Suppressor macrophage treated with lipopolysaccharide for 1 hour (primary cell): ENCODE measurements at places on chromosomes 7 and 10.
A peak's percentile ranks its signal among the peaks of the same experiment; 100 is the strongest.

- DNase-seq = no peak
These were observed 28.1 kb downstream of the KCNH2 start for GRCh38 chr7:150949971-150950491.

- DNase-seq = no peak
These were observed 866.4 kb downstream of the LRMDA start for GRCh38 chr10:76297780-76298281.

DNA sequence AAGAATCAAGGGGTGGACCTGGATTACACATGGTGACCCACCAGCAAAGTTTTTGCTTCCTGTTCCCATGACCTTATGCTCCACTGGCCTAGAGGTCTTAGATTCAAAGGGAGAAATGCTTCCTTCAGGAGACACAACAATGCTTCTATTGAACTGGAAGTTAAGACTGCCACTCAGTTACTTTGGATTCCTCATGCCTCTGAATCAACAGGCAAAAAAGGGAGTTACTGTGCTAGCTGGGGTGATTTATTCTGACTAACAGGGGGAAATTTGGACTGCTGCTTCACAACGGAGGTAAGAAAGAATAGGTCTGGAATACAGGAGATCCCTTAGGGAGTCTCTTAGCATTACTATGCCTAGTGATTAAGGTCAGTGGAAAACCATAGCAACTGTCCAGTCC, 10.3 kb downstream of the TMEM229A start:
- no peak for DNase-seq

DNA sequence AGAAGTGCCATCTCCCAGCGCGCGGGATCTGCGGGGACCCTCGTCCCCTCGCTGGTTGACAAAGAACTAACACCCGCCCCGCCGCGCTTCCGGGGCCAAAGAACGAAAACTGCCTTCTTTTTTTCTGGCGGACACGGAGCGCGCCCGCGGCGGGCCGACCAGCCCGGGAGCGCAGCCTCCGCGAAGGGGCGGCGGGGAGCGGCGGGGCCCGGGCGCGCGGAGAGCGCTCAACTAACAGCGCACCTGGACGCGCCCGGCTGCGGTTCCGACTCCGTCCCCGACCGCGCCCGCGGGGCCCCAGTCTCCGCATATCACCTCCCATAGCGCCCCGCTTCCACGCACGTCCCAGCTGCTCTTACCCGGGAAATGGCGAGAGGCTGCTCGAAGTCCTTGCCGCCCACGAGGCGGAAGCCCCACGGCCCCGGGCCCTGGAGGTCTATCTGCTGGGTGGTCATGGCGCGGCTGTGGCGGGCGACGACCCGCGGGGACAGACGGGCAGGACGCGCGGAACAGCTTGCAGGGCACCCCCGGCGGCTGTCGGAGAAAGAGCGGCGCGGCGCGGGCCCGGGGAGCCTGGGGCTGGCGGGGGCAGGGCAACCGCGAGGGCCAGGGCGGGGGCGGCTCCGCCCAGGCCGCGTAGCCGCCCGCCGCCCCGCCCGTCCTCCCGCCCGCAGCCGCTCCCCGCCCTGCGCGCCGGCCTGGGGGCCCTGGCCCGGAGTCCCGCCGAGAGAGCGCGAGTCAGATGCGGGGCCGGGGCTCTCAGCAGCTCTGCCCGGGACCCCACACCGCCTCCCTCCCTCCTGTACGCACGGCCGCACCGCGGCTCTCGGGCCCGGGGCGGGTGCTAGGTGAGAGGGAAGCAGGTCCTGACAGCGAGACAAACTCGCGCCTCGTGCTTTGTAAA, at the start of gene PDLIM1:
PDLIM1 (minus strand) TSS at position 543 of the 904 bp plus-strand sequence; CDS start at position 455, 88 bp downstream.
- peak; percentile 78 for DNase-seq
